Camera-type eye (tissue), 1 donor: ENCODE measurements at places on chromosomes 16 and 17. TPM values are rescaled to one million over a fixed set of nuclear protein-coding genes. Genes with fewer than 3 reads are reported as not detected.

TEX19 gene
- total RNA-seq = not detected

TBC1D28 gene
- total RNA-seq = not detected

PRR15L gene
- total RNA-seq = 0.93 TPM

RAD51D gene
- 10.3 TPM for total RNA-seq

SLFN14 gene
- total RNA-seq = 1.0 TPM

TRPV3 gene
- total RNA-seq = 0.55 TPM

ARMC7 gene
- total RNA-seq = 4.1 TPM

CES5A gene
- total RNA-seq = not detected

LGALS9C gene
- total RNA-seq = not detected

SLC47A1 gene
- total RNA-seq = 8.7 TPM

IL17C gene
- total RNA-seq = not detected

SCIMP gene
- 0.77 TPM for total RNA-seq

UTS2R gene
- total RNA-seq = 3.2 TPM

CDH5 gene
- 41.5 TPM for total RNA-seq

SNX20 gene
- 0.16 TPM for total RNA-seq

SHISA9 gene
- total RNA-seq = 2.7 TPM

RAMP2 gene
- total RNA-seq = 26.2 TPM

MT1M gene
- total RNA-seq = not detected

PSMD12 gene
- total RNA-seq = 46.6 TPM

FBXW10B gene
- 1.5 TPM for total RNA-seq

CTRB1 gene
- total RNA-seq = not detected

SLC25A39 gene
- total RNA-seq = 49.3 TPM

PDE6G gene
- total RNA-seq = 6.4 TPM

EIF3C gene
- 214 TPM for total RNA-seq

COL1A1 gene
- 7,902 TPM for total RNA-seq

PABPN1L gene
- 0.38 TPM for total RNA-seq

CACNG3 gene
- total RNA-seq = 4.6 TPM

TMEM88 gene
- total RNA-seq = 4.4 TPM

TTYH2 gene
- 52.5 TPM for total RNA-seq

DYNLRB2 gene
- total RNA-seq = 0.93 TPM

KIAA0513 gene
- 21.8 TPM for total RNA-seq

WNT9B gene
- total RNA-seq = 0.16 TPM

LHX1 gene
- total RNA-seq = 2.6 TPM

SCRN2 gene
- total RNA-seq = 39.0 TPM

HSD17B1 gene
- 1.1 TPM for total RNA-seq

BCO1 gene
- 11.5 TPM for total RNA-seq

ZNF688 gene
- 9.2 TPM for total RNA-seq

PGP gene
- total RNA-seq = 15.1 TPM

TPSAB1 gene
- 3.4 TPM for total RNA-seq

TEN1 gene
- 22.5 TPM for total RNA-seq

EVI2A gene
- 2.3 TPM for total RNA-seq

NLGN2 gene
- 36.2 TPM for total RNA-seq
